Activated naive CD8-positive, alpha-beta T cell treated with anti-CD3 and anti-CD28 coated beads, Interleukin-2, amount 10 ng/mL, durations not matched to agents 7 days and 5 days (primary cell): ENCODE measurements at places on chromosomes 16 and 17. TPM values are rescaled to one million over a fixed set of nuclear protein-coding genes. Genes with fewer than 3 reads are reported as not detected.

DNA sequence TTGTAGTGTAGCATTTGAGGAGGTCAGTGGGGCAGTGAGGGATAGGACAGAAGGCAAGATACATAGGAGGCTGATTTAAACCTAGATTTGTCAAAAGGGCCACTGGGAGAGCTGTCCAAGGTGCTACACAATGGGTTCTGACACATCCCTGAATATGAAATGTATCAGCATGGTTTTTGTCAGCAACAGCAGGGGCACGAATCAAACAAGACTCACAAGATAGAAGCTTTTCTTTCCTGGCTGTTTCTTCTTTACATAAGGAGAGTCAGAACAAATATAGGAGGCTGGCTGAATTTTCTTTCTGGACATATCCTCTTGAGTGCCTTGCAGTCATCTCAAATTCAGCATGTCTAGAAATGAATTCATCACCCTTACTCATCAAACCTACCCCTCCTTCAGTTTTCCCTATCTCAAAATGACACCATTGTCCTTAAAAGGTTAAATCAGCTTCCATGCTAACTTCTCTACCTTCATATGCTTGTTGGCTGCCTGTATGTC, 130.5 kb downstream of the NPIPB5 start:
- no peak for DNase-seq

GRCh38 chr16:89134269-89134668, 37.3 kb upstream of the CDH15 start:
- DNase-seq = peak; percentile 6

Gene CD300A
- 12.7 TPM for total RNA-seq

DNA sequence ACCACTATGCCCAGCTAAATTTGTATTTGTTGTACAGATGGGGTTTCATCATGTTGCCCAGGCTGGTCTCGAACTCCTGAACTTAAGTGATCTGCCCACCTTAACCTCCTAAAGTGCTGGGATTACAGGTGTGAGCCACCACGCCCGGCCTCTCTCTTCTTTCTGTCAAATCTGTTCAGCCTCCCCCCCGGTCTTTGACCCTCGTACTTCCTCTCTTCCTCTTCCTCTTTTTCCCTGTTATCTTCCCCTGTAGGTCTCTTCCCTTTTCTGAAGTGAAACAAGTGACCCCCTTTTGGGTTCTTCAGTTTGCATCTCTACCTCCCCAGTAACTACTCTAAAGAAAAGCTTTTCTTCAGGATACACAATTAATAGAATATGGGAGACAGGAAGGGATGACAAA, 31.7 kb upstream of the DHX40 start:
- no peak for DNase-seq

- DNase-seq = peak; percentile 19
Measured at GRCh38 chr17:17347234-17347955, 44.2 kb downstream of the NT5M start.

Gene DYNLRB2
- not detected for total RNA-seq

DNA sequence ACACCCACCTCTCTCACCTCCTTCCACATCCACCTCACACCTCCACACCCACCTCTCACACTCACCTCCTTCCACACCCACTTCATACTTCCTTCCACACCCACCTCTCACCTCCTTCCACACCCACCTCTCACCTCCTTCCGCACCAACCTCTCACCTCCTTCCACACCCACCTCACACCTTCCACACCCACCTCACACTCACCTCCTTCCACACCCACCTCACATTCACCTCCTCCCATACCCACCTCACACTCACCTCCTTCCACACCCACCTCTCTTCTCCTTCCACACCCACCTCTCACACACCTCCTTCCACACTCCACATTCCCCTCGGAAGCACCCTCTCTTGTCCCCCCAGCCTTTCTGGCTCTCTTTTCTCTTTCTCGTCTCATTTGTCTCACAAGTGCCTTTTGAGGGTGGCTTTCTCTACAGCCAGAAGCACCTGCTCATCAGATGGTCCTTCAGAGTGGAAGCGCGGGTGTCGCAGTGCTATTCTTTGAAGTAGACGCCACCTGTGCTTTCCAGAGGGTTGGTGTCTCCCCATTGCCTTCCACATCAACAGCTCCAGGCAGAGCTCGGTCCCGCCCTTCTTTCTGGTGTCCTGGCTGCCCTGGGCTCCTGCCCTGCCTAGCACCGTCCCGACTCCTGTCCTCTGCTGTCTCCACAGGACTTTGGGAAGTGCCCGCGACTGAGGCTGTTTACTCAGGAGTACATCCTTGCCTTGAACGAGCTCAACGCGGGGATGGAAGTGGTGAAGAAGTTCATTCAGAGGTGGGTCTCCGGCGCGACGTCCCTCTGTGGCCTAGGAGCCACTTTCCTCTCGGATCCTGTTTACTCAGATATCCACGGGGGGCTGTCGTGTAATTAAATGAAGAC, 109.4 kb upstream of the PLCG2 start:
- DNase-seq = no peak

Gene SKAP1
- total RNA-seq = 98.8 TPM

DNA sequence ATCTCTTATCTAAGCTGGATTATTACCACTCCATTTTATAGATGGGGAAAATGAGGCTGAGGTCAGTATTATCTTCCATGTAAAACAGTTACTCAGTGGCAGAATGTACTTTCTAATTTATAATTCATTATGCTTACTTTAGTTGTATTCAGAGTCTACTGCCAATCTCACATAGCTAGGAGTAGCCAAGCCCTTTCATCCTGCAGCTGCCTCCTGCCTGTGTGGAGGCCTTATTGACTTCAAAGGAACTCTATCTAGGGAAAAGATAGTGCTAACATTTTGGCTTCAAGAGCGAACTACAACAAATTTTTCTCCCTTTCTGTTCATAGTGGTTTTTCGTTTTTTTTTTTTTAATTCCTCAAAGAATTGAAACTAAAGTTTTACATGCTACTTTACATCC, 12.9 kb downstream of the RPGRIP1L start:
- no peak for DNase-seq

Gene CRYBA1
- not detected for total RNA-seq

DNA sequence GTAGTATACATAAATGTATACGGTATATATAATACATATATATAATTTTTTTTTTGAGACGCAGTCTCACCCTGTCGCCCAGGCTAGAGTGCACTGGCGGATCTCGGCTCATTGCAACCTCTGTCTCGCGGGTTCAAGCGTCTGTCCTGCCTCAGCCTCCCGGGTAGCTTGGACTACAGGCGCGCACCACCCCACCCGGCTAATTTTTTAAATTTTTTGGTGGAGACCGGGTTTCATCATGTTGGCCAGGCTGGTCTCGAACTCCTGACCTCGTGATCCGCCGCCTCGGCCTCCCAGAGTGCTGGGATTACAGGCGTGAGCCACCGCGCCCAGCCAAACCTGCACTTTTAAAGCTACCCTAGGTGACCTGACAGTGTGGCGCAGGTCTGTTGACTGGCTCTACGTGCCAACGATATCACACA, 745 bp downstream of the PAM16 start:
- DNase-seq = no peak
